ENCODE measurements at places on chromosomes 3 and 15.

- DNase-seq = no peak
These were observed 6.8 kb downstream of the MFSD1 start for GRCh38 chr3:158808697-158809096.

DNA sequence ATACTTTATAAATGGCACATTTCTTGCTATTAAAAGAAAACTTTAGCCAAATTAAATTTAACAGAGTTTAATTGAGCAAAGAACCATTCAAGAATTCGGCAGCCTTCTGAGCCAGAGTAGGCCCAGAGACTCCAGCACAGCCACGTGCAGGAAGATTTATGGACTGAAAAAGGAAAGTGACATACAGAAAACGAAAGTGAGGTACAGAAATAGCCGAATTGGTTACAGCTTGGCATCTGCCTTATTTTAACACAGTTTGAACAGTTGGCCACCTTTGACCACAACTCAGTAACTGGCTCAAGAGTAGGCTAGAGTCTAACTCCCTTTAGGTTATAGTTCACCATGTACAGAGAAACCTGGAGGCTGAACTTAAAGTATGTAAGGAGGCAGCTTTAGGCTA lies 17.6 kb downstream of the CFAP44 start:
- DNase-seq = no peak

GRCh38 chr3:174439331-174440252 lies 419.5 kb upstream of the NAALADL2 start:
- no peak for DNase-seq

- DNase-seq = no peak
These were observed 6.0 kb downstream of the ACTC1 start for GRCh38 chr15:34789326-34789725.

DNA sequence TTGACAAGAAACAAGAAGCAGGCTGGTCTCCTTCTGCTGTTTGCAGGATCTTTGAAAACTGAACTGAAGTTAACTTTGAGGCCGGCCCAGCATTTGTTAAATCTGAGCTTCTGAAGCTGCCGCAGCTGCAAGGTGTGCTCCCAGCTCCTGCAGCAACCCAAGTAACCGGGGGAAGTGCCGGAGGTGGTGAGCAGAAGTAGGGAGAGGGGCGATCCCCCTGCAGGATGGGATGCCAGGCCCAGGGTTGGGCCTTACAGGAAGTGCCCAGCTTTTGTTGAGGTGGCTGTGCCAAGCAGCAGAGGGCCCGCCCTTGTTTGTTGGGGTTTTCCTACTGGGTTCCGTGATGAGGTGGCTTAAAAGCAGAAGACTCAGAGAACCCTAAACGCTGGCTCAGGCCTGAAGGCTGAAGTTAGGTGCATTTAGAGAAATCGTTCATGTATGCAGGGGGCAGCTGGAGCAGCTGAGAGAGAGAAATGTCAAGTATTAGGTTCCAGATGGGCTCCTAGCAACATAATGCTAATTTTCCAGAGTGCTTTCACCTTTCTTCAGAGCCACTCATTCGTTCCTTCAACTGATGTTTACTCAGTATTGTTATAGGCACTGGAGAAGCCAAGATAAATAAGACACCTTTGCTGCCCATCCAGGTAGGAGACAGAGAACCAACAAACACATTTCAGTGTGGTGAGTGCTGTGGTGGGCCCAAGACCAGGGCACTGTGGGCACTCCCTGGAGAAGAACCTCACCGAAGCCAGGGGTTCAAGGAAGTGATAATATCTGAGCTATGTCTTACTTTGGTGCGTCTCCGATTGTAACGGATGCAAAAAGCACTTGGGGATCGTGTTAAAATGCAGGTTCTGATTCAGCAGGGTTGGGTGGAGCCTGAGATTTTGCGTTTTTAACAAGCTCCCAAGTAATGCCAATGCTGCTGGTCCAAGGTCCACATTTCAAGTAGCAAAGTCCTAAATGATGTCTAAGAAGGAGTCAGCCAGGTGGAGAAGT lies 42.2 kb upstream of the PLCL2 start:
- peak; percentile 37 for DNase-seq

DNA sequence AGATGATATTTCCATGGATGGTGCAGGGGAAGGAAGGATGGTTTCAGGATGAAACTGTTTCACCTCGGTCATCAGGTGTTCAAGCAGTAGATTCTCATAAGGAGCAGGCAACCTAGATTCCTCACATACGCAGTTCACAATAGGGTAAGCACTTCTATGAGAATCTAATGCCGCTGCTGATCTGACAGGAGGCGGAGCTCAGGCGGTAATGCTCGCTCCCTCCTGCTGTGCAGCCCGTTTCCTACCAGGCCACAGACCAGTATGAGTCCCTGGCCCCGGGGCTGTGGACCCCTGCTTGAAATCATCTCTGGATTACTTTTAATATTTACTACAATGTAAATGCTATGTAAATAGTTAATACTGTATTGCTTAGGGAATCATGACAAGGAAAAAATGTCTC lies 241.8 kb downstream of the ROBO2 start:
- DNase-seq = no peak

- DNase-seq = no peak
These were observed 2.8 kb upstream of the ISG20 start for GRCh38 chr15:88636050-88636449.

DNA sequence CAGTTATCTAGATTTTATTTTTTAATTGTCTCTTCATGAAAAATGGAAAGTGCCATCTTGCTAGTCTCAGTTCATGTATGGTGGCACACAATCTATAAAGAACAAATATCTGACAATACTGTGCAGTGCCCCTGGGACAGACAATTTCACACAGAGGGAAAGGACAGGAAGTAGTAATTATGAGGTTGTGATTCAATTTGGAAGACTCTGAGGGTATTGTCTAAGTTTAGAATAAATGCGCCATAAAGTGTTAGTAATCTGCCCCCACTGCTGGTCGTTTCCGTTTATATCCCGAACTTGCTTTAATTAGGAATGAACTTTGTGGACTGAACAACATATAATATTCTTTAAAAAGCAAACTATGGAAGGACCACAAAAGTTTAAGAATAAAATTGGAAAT lies 196.4 kb upstream of the SLC24A5 start:
- no peak for DNase-seq

DNA sequence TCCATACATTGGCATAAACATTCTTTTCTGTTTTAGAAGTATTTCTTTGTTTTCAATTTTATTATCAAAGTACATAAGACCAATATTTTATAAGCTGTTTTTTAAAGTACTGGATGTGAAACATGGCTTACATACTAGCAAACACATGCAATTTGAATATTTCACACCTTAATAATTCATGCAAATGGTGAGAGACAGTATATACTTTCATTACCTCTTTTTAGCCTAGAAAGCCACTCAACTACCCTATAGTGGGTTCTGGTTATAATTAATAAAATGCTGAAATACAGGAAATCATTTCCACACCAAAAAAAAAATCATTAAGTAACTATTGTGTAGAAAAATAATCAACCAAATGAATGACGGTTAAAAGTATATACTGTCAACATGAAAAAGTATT lies 38.5 kb upstream of the MELTF start:
- no peak for DNase-seq

DNA sequence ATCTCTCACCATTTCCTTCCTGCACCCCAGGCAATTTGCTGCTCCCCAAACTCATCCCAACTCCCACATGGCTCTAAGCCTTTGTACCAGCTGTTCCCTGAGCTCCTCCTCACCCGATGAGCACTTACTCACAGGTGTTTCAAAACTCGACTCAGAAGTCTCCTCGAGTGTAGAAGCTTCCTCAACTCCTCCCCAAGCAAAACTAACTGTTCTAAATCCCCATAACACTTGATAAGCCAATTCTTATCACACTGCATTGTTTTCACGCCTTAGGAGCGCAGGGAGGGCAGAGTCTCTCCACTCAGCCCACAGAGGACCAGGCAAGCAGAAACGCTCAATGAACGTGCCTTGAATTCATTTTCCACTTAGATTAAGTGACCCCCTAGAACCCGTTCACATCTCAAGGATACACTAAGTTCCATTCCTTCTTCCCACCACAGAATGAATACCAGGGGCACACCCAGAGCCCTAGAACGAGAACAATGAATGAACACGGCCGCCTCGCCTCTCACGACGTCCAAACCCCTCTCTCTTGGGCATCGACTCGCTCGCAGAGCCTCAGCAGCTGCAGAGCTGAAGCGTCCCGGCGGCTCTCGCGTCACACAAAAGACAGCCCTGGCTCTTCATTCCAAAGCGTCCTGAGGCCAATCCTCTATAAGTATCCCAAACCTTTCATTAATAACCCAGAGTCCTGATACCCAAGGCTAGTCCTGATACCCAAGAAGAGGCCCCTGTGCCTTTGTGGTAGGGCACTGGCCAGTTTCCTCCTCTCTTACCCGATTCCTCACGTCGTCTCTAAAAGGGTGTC lies 1.1 kb downstream of the RAF1 start:
- DNase-seq = peak; percentile 66

DNA sequence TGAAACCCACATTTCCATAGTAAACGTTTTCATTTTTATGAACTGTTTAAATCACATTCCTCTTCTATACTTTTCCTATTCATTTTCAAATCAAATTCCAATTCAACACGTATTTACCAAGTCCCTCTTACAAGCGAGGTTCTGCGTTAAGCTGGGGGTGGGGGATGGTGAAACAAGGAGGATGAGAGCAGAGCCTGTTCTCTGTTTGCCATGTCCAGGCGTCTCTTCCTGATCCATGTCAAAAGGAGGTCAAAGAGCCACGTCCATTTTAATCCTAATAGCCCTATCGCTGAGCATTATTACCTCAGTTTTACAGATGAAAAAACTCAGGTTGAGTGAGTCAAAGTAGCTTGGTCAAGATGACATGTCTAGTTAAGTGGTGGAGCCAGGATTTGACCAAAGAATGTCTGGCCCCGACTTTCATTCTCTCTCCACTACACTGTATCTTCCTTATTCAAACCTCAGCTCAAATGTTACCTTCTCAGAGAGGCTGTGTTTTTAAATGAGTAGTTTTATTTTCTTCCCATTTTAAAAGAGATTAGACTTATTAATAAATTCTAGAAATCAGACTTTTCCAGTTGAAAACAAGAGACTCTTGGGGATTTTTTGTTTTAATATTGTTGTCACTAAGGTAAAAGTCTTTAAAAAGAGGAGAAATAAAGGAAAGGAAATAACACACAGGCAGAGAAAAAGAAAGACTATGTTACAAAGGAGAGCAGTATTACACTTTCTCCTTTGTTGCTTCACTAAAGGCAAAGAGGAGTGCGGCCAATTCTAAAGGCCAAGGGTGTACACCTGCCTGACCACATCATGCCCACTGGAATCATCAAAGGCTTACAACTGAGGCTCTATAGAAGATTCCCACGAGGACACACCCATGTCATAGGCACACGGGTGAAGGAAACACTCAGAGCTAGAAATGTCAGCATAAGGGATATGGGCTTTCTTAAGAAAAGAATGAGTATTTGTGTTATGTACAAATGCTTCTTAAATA lies 42.4 kb downstream of the MYO5A start:
- no peak for DNase-seq

DNA sequence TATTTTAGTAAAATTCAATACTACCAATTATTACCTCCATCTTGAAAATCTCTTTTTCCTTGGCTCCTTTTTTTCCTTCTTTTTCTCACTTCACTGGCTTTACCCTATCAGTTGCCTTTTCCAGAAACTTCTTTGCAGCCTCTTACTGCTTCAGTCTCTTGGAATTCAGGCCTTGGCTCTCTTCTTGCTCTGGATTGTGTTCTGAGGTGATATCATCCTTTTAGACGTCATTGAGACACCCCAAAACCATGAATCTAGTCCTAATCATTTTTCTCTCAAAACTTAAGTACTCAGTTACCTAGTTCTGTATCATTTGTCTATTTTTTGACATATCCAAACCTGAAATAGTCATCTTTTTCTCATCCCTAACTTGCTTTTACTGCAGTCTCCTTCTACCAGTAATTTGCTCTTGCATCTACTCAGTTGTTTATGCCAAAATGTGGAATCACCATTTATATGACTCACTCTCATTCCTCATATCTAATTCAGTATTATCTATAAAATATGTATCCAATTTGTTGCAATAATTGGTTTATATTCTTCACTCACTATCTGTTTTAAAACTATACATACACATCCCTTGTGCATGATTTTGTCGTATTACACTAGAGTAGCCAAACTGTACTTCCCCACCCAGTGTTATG lies 703.2 kb upstream of the CCDC54 start:
- no peak for DNase-seq

DNA sequence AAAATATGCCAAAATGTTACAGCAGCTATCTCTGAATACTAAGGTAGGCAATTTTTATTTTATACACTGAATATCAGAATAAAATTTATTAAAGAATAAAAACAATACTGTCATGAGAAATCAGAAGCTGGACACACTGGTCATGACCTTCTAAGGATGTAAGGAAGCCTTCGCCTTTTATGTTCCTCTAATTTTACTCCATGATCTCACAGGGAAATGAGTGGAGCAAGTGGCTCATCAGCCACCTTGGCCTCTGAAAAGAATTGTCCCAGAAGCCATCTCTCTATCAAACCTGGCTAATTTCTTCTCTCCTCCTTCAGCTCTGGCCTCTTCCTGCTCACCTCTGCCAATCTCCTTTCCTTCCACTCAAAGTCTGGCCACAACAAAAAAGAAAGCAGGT lies 48.6 kb downstream of the THRB start:
- DNase-seq = no peak

GRCh38 chr3:153090973-153091372 lies 71.1 kb upstream of the RAP2B start:
- DNase-seq = no peak

DNA sequence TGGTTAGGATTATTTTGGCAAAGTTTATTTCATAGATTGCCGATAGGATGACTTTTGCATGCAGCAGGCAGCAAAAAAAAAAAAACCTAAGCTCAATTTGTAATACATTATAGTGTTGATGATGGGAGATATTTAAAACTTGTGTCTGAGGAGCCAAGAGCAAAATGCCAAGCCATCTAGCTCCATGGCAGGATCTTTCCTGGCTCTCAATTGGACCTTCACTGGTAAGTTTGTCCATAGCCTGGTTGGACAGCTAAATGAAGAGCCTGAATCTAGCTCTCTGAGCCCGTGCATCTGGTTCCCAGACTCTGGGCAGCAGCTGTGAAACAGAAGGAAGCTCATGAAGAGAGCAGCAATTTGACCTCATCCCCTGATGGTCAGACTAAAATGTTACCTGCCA lies 17.5 kb downstream of the STAC start:
- DNase-seq = no peak

GRCh38 chr3:135788978-135789377 lies 176.6 kb upstream of the PPP2R3A start:
- DNase-seq = no peak

- DNase-seq = peak; percentile 56
These were observed 18.9 kb downstream of the PTH1R start for GRCh38 chr3:46896386-46896785.
